ENCODE measurements at places on chromosomes 3 and 15. TPM values are rescaled to one million over a fixed set of nuclear protein-coding genes. Genes with fewer than 3 reads are reported as not detected.

GDPGP1 gene
- 4.3 TPM for total RNA-seq

ZBED2 gene
- 0.22 TPM for total RNA-seq

GOLGA8J gene
- total RNA-seq = 0.12 TPM

GOLGA6D gene
- not detected for total RNA-seq

DPP8 gene
- total RNA-seq = 25.9 TPM

SI gene
- total RNA-seq = not detected

ZNF80 gene
- not detected for total RNA-seq

ISL2 gene
- 3.5 TPM for total RNA-seq

KCNAB1 gene
- not detected for total RNA-seq

SPINK8 gene
- total RNA-seq = not detected

SLC9A9 gene
- 0.31 TPM for total RNA-seq

SAXO2 gene
- 2.2 TPM for total RNA-seq

MYRIP gene
- total RNA-seq = not detected

GOLGA8H gene
- 2.6 TPM for total RNA-seq

GPR87 gene
- 2.1 TPM for total RNA-seq

NR2E3 gene
- total RNA-seq = 0.19 TPM

NRROS gene
- not detected for total RNA-seq

IQCF6 gene
- not detected for total RNA-seq

CPN2 gene
- not detected for total RNA-seq

FEZF2 gene
- not detected for total RNA-seq

SH2D7 gene
- not detected for total RNA-seq
